ENCODE measurements at places on chromosomes 5 and 9.

DNA sequence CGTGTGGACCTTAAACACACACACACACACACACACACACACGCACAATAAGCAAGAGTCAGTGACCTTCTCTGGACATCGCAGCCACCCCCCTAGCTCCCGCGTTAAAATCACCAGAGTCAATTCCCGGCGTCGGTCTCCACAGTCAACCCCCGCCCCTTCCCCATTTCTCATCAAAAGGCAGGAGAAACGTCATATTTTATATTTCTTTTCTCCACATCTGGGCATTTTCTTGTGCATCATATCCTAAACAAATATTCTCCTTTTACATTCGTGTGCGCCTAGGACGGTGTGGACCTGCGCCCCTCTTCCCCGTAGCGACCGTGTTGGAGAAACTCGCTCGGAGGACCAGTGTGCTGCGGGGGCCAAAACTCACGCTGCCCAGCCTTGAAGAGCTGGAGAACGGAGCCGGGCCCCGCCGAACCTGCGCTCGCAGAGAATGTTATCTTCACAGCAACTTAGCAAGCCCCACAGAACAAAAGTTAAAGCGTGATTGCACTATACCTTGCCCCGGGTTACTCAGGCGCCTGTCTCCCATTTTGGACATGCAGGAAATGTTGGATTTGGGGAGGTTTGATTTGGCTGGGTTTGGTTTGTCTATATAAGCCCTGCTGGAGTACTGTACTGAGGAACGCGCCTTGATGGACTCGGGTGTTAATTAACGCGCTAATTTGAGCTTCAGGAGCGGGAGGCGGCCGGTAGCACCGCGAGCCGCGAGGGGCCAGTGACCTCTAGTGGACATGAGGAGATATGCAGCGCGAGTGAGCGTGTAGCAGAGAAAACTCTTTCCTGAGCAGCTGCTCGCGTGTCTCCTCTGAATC lies 192.4 kb downstream of the MEF2C start:
- no peak for DNase-seq

DNA sequence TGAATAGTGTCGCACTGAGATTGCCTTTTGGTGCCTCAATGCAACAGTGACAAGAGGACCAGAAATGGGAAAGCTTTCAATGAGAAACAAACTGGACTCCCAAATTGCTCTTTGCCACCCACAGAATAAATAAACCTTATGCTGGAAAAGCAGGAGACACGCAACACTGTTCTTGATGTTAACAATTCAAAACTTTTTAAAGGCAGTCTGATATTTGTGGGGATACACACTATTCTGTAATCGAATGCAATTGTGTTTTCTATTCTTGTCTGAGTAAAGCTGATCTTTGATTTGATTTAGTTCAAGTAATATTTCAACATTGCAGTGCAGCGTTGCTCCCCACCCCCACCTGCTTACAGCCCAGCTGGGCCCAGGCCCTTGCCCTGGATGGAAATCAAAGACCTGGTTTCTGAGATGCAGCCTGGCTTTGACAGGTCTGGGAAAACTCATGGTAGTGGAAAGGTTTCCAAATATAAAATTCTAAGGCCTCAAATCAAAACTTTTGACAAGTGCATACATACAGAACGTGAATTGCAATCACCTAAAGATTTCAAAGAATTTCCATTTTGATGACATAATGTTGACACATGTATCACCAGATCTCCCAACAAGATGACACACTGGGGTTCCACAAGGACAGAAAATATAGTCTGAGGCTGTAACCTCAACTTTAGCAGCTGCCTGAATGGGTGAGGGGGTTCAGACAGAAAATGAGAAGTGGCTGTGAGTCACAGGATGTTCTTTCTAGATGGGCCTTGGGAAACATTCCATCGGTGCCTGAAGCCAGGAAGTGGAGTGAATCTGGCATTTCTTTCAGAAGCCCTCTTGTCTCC lies 55.1 kb downstream of the ABCA1 start:
- peak; percentile 96 for DNase-seq

DNA sequence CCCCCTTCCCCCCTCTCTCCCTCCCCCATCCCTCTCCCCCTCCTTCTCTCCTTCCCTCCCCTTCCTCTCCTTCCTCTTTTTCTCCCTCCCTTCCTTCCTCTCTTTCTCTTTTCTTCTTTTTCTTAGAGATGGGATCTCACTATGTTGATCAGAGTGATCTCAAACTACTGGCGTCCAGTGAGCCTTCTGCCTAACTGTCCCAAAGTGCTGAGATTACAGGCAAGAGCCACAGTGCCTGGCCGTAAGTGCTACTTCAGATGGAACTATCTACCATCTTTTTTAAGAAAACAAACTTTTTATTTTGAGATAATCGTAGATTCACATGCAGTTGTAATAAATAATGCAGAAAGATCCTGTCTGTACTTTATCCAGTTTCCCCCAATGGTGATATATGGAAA lies 6.3 kb downstream of the RCL1 start:
- DNase-seq, result no peak

DNA sequence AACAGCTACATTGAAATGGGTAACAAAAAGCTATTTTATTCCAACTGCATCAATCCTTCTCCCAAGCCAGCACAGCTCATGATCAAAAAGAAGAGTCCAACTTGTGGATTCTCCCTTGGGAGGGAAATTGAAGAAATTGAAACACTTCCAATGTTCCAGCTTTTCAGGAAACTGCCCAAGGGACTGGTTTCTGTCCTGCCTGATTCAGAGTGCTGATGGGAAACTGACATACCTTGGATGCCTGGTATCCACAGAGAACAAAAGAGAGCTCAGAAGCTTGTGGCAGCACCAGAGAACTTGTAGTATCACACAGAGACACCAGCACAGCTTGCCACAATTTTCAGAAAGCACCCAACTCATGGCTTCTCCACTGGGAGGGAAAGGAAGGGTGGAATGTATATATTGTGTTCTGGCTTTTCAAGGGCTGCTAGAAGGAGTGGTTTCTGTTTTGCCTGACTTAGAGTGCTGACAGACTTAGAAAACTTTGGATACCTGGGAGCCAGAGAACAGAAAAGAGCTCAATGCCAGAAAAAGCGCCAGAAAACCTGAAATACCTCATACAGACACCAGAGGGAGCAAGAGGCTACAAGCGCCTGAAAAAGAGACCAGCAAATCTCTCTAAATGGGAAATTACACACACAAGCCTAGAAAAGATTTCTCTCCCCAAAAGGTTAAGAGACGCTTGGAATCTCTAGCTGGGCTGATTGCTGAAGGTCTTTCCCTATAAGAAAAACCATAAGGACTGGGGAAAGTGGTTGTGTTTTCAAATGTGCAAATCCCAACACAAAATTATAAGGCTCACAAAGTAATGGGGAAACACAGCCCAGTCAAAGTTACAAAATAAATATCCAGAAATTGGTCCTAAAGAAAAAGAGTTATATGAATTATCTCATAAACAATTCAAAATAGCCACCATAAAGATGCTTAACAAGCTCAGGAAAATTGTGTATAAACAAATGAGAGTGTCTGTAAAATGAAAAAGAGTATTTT lies 178.8 kb downstream of the SPOCK1 start:
- DNase-seq, result peak; percentile 57

DNA sequence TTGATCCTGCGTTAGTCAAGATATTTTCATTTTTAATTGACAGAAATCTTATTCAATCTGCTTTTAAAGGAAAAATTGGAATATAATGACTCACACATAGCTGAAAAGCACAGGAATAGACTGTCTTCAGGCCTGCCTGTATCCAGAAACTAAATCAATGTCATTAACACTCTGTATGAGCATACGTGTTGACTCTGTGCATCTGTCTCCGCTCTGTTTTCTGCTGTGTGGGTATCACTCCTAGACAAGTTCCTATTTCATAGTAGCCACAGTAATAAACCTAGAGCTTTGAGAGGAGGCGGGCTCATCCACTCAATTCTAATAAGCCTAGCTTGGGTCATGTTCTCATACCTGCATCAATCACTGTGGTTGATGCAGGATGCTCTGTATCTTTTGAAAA lies 267.6 kb downstream of the KCTD16 start:
- DNase-seq, result no peak

- DNase-seq, result no peak
Observed at GRCh38 chr5:109788596-109788995, 98.9 kb downstream of the MAN2A1 start.

DNA sequence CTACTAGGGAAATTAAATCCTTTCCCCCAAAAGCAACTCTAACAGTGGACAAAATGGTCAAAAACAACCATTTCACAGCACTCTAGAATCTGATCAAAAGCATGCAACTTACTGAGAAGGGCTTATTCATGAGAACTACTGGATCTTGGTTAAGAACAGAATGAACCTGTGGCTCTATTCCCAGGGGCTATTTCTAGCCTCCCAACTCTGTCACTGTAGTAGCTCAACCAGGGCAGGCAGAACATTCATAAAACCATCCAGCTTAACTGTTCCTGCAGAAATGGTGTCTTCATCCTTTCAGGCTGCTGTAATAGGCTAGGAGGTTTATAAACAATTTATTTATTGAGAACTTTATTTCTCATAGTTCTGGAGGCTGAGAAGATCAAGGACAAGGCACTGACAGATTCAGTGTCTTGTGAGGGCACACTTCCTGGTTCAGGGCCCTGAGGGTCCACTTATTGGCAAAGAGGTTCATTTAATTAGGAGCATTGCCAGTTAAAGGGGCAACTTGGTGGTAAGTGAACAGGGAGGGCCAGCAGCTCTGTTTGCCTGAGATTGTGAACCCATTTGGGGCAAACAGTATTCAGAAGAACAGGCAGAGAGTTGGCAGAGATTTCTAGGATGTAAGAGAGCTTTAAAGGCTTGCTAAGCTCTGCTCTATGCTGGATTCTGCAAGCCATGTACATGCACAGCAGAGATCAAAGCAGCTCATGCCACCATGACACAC lies 238.5 kb upstream of the FBXL7 start:
- no peak for DNase-seq
